NCI-H748 treated with DMSO at 0.1 percent for 48 hours (cell line): ENCODE measurements at places on chromosomes 13 and 19.

- DNase-seq = no peak
Measured at GRCh38 chr19:42191330-42191729, 26.1 kb downstream of the DEDD2 start.

- no peak for DNase-seq
Measured at GRCh38 chr13:102584434-102584833, 12.4 kb upstream of the TPP2 start.

- DNase-seq = no peak
Measured at GRCh38 chr19:17673937-17674799, 14.0 kb downstream of the UNC13A start.

GRCh38 chr13:32624441-32624840 is 38.2 kb downstream of the PDS5B start:
- DNase-seq = no peak

GRCh38 chr19:38362076-38362945 is 12.1 kb upstream of the PSMD8 start:
- peak; percentile 86 for DNase-seq

DNA sequence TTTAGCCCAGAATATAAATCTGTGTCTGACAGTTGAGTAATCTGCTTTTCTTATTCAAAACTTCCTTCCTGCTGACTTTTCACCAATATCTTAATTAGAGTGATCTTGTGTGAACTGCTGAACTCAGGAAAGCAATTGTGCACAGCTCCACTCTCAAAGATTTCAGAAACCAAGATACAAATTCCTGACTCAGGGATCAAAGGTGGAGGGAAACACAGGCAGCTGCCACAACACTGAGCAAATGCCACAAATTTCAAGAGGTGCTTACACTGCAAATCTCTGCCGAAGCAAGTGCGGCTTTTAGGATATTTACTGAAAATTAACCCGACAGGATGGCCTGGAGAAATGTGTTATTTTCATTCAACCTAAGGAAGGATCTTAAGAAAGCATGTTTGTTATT is 111.4 kb downstream of the STOML3 start:
- DNase-seq = no peak

- DNase-seq = no peak
Measured at GRCh38 chr13:78638216-78638615, 20.7 kb downstream of the OBI1 start.

DNA sequence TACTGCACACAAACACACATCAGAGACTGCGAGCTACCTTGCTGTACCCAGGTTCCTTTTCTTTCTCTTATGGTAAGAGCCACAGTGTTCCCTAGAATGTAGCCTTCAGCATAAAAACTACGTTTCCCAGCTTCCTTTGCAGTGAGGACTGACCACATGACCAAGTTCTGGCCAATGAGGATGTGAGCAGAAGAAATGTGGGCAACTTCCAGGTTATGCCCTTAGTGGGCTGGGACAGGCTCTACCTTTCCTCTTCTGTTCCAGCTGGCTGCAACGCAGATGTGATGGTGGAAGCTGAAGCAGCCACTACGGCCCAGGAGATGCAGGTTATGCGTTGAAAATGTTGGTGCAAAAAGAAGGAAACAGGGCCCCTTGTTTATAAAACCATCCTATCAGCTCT is 27.5 kb downstream of the VRK3 start:
- no peak for DNase-seq

DNA sequence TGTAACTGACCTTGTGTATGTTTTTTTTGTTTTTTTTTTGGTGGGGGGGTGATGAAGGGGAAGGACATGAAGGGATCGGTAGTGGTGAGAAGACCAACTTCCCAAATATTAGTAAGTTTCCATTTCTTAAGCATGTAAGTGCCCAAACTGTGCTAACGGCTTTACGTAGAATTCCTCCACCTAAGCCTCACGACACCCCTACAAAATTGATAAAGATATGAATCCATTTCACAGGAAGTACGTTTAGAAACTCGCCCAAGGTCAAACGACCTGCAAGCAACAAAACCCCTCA is 649 bp downstream of the UQCRFS1 start:
- DNase-seq = peak; percentile 2

GRCh38 chr19:17718550-17718946 is 732 bp upstream of the MAP1S start:
- no peak for DNase-seq

GRCh38 chr13:88223958-88224357 is 552.8 kb downstream of the SLITRK5 start:
- no peak for DNase-seq

DNA sequence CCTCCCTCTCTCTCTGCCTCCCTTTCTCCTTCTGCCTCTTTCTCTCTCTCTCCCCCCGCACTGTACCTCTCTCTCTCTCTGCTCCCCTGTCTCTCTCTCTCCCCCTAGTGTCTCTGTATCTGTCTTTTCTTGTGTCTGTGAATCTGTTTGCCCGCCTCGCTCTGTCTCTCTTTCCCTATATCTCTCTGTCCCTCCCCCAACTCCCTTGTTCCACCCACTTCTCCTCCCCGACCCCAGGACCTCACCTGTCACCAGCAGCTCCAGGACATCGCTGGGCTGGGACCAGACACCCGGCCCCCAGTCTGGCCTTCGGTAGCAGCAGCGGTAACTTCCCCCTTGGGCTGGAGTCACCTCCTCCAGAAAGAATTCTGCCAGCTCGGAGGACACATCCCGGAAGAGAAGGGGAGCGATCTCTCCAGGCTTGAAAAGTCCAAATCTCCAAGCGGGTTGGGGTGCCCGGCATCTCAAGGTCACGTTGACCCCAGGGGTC is 3.9 kb downstream of the OSCAR start:
- DNase-seq = peak; percentile 20

GRCh38 chr19:46992699-46993535 is 26.7 kb upstream of the NPAS1 start:
- DNase-seq = no peak

- DNase-seq = no peak
Measured at GRCh38 chr19:39086386-39086785, 2.2 kb downstream of the ACP7 start.

DNA sequence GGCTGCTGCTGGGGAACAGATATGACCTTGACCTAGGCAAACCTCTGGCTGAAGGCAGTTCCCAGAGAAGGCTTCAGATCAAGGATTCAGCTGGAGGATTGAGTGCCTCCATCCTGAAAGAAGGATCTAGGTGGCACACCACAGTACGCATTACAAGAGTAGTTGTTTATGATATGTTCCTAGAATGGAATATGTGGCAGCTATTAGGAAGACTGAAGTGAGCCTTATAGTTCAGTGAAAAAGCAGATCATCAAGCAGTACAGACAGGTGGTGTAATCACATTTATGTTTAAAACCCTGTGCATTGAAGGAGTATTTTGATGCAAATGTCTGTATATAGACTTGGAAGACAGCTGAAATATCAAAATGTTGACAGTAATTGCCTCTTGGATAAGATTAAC is 116.0 kb downstream of the ZAR1L start:
- no peak for DNase-seq

DNA sequence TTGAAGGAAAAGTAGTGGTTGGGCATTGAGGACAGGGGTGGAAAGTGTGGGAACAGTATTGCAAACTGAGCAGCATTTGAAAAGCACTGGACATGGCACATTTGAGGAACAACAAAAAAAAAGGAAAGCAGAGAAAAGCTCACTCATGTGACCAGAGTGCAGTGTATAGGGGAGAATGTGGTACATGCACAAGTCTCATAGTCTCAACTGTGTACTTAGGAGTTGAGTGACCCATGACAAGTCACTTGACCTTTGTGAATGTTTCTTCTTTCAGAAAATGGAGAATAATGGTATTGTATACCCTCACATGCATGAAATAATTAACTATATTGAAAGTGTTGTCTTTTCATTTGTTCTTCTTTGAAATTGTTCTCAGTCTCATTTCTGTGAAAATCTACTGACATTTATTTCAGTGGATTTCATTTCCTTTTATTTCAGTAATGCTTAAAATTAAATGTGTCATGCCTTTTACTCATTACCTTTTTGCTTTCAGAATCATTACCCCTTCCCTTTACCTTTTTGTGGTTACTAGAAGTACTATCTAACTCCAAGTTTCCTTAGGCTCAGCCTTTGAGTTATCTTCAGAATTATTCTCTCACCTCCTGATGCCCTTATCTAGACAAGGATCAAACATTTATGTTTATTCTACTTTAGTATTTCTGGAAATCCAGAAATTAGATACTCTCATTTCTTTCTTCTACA is 79.1 kb upstream of the MLNR start:
- no peak for DNase-seq

GRCh38 chr13:30997697-30998096 is 65.2 kb downstream of the TEX26 start:
- no peak for DNase-seq

- no peak for DNase-seq
Measured at GRCh38 chr13:57286511-57287098, 119.6 kb downstream of the PRR20E start.

- DNase-seq = peak; percentile 91
Measured at GRCh38 chr19:40598121-40598917, 2.9 kb upstream of the LTBP4 start.

- DNase-seq = no peak
Measured at GRCh38 chr13:101627556-101627943, 175.1 kb downstream of the ITGBL1 start.

DNA sequence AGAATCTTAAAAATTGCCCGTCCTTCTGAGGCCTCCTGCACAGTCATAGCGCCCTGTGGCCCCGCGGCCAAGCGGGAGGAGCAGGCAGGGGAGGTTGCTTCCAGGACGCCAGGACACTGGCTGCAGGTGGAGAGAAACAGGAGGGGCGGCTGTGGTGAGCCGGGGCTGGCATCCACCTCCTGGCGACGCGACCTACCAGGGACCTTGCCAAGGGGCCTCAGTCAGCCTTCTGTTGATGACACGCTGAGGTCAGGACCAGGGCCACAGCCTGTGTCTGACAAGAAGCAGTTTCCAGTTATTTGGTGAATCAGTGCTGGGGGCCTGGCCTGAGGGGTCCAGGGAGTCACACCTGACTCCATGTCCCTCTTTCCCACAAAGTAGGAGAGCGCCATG is 13.3 kb upstream of the MKNK2 start:
- no peak for DNase-seq

- no peak for DNase-seq
Measured at GRCh38 chr13:24063281-24063877, 97.1 kb upstream of the SPATA13 start.

- no peak for DNase-seq
Measured at GRCh38 chr13:59643906-59644626, 519.7 kb downstream of the DIAPH3 start.

- DNase-seq = no peak
Measured at GRCh38 chr19:12379732-12380443, 14.4 kb upstream of the ZNF442 start.

GRCh38 chr13:99894840-99895443 is 76.6 kb downstream of the ZIC5 start:
- no peak for DNase-seq

- no peak for DNase-seq
Measured at GRCh38 chr19:43780706-43781525, at the start of gene KCNN4. TSS of gene KCNN4 (minus strand) at chr19:43780973. CDS start at chr19:43780861, 112 bp downstream.

GRCh38 chr13:72205773-72206172 is 338.8 kb upstream of the DACH1 start:
- no peak for DNase-seq

DNA sequence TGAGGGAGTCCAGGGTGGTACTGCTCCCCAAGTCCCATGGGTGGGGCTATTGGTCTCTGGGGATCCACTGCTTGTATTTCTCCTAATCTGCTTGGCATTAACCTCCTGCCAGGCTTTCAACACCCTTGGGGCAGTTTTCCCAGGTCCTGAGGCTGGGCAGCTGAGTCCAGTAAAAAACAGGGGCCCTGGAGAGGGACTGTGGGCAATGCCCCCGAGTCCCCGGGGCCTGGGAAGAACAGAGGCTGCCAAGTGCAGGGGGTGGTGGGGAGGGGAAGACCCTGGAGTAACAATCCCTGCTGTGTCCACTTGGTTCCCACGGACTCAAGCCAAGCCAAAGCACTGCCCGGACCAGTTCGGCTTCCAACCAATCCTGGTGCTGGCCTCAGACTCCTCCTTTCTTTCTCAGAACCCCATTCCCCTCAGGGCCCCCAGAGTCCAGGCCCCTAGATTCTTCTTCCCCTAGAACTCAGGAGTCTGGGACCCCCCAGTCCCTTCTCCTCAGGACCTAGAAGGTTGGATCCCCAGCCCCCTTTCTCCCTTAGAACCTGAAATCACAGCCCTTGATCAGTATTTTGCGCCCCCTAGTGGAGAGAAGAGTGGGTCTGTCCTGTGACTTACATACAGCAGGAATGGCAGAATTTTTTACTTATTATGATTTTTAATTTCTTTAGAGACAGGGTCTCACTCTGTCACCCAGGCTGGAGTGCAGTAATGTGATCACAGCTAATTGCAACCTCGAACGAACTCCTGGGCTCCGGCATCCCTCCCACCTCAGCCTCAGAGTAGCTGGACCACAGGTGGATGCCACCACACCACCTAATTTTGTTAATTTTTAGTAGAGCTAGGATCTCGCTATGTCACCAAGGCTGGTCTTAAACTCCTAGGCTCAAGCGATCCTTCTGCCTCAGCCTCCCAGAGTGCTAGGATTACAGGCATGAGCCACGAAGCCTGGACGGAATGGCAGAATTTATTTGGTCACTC is 3.7 kb upstream of the CLPTM1 start:
- DNase-seq = peak; percentile 79
